ENCODE measurements at places on chromosomes 4 and X.
A peak's percentile ranks its signal among the peaks of the same experiment; 100 is the strongest.

GRCh38 chr4:104462641-104463040 lies 32.1 kb downstream of the CXXC4 start:
- peaks cover 23% of the 10 kb centered on the region for H3K27me3 ChIP-seq
- H3K36me3 ChIP-seq = no peaks in the 10 kb centered on the region
- H3K27ac ChIP-seq = no peak overlapping the region
- ATAC-seq = no peak
- no peak overlapping the region for H3K4me3 ChIP-seq

GRCh38 chrX:135421932-135422809 lies at the start of gene SMIM10L2A:
Gene SMIM10L2A (plus strand): TSS chrX:135421944. CDS start chrX:135422132, 188 bp downstream.
- H3K4me3 ChIP-seq = peak within 1 kb of the TSS; percentile 71
- H3K27ac ChIP-seq = no peak within 1 kb of the TSS
- no peaks in the 10 kb centered on the region for H3K4me1 ChIP-seq
- peaks cover 27% of the 10 kb centered on the region for H3K27me3 ChIP-seq
- peak; percentile 64 for ATAC-seq
- H3K36me3 ChIP-seq = no peaks in the 10 kb centered on the region

- H3K4me3 ChIP-seq = no peak overlapping the region
- H3K36me3 ChIP-seq = no peaks in the 10 kb centered on the region
- no peaks in the 10 kb centered on the region for H3K4me1 ChIP-seq
- H3K27me3 ChIP-seq = no peaks in the 10 kb centered on the region
- H3K27ac ChIP-seq = no peak overlapping the region
- no peak for ATAC-seq
Observed at GRCh38 chrX:145923376-145923775, 105.7 kb downstream of the SLITRK2 start.

DNA sequence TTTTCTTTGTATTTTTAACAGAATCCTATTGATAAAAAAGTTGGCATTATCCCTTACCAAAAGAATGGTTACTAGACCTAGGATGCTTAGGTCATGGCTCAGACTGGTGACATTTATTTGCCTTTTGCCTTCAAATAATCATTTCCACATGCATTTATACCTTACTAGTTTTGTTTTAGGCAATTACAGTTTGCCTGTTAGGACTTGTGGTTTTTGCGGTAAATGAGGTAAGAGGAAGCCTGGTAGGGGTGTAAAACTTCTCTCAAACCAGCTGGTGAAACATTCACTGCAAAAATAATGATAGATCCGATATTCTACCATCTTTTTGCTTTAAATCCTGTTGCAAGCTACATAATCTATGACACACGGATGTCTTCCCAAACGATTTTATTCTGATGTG lies 12.1 kb downstream of the LAMP2 start:
- H3K27ac ChIP-seq = no peak overlapping the region
- ATAC-seq = no peak
- H3K27me3 ChIP-seq = no peaks in the 10 kb centered on the region
- H3K4me1 ChIP-seq = peaks cover 35% of the 10 kb centered on the region
- H3K4me3 ChIP-seq = no peak overlapping the region
- H3K36me3 ChIP-seq = peaks cover 6% of the 10 kb centered on the region

- H3K27ac ChIP-seq = no peak overlapping the region
- ATAC-seq = no peak
- H3K4me3 ChIP-seq = no peak overlapping the region
Observed at GRCh38 chr4:42995343-42995944, 102.9 kb downstream of the GRXCR1 start.

DNA sequence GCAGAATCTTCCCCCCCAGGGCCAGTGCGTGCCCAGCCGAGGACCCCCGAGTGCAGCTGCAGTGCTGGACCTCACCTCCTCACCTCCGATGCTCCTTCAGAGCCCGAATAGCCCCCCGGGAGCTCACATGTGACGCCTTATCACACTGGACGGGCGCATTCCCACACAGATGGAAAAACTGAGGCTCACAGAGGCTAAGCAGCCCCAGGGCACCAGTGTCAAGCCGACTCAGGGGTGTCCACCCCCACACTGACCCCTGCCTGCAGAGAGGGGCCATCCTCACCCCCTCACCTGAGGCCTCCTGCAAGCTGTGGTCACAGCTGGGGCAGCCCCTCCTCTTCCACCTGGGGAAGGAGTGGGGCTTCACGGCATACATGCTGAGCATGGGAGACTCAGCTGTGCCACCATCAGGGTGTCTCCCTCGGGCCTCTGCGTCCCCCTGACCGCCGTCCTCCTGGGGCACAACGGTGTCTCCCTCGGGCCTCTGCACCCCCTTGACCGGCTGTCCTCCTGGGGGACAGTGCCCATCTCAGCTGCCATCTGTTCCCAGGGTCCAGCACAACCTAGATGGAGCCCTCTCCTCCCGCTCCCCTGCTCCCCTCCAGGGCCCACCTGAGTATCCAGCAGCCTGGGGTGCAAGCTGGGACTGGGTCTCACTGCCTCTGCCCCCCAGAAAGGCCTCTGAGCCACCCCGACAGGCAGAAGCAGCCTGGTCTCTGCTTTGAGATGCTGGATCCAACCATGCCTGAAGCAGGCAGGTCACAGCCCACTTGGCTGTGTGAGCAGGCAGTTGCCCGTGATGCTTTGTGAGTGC lies 85.3 kb upstream of the NKX1-1 start:
- peaks cover 2% of the 10 kb centered on the region for H3K36me3 ChIP-seq
- no peak for ATAC-seq
- H3K4me3 ChIP-seq = no peak overlapping the region

DNA sequence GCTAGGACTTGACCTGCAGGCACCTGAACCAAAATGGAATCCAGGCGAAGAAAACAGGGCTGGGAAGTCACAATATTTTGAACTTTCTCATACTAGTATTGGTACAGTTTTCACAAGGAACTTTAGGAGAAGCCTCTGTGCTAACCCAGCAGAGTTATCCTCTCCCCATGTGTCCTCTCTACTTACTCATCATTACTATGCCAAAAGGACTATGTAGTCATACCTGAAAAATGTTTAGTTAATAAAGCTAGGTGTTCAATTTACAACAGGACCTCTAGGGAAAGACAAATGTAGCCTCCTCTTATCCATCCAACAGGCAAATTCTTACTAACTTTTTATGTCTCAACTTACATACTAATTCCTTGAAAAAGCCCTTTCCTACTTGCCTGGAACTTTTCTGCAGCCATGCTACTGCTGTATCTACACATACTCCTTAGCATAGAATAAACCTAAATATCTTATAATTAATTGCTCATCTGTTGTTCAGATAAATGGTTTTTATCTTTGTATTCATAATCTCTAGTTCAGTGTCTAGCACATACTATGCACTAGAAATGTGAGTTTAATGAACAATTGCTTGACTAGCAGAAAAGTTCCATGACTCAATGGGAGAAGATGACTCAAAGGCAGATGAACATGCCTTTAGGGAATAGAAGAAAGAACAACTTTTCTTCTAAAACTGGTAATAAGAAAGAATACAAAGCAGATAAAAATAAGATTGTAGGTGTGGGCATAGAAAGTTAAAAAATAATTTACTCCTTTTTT lies 215.5 kb upstream of the VEGFC start:
- no peak overlapping the region for H3K27ac ChIP-seq
- H3K27me3 ChIP-seq = no peaks in the 10 kb centered on the region
- H3K4me3 ChIP-seq = no peak overlapping the region
- H3K4me1 ChIP-seq = no peaks in the 10 kb centered on the region

DNA sequence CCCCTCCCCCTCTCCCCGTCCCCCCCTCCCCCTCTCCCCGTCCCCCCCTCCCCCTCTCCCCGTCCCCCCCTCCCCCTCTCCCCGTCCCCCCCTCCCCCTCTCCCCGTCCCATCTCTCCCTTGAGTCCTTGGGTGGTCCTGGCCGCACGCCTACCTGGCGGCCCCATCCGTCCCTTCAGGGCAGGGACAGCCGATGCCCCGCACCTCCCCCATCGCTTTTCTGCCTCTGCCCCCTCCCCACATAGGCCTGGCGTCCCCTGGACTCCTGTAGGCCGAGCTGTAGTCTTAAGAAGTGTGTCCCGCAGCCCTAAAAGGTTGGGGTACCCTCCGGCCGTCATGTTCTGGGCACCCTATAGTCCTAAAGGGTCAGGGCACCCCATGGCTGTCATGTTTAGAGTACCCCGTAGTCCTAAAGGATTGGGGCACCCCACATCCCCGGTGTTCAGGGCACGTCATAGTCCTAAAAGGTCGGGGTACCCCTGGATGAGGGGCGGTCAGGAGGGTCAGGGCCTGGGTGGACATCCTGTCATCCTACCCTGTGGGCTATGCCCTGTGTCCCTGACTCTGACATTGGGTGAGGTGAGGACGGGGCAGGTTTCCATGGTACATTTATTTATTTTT lies 10.8 kb upstream of the GTPBP6 start:
- H3K4me3 ChIP-seq = no peak overlapping the region
- H3K36me3 ChIP-seq = peaks cover 9% of the 10 kb centered on the region
- ATAC-seq = peak; percentile 7

DNA sequence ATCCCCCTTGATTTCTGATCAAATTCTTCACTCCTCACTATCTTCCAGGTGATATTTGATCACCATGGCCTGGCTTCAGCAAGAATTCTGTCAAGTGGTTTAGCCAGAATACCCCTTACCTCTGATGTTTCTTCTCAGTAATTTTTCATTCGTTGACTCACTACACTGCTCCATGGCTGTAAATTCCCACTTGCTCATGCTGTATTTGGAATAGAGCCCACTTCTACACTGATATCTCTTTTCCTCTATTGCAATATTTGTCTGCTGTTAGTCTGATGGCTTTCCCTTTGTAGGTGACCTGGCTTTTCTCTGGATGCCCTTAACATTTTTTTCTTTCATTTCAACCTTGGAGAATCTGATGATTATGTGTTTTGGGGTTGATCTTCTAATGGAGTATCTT lies 73.9 kb upstream of the DIPK2B start:
- H3K4me3 ChIP-seq = no peak overlapping the region
- no peaks in the 10 kb centered on the region for H3K27me3 ChIP-seq
- H3K4me1 ChIP-seq = no peaks in the 10 kb centered on the region
- H3K36me3 ChIP-seq = no peaks in the 10 kb centered on the region
- no peak overlapping the region for H3K27ac ChIP-seq

- H3K27ac ChIP-seq = no peak overlapping the region
- no peaks in the 10 kb centered on the region for H3K4me1 ChIP-seq
- H3K4me3 ChIP-seq = no peak overlapping the region
- no peaks in the 10 kb centered on the region for H3K27me3 ChIP-seq
- ATAC-seq = no peak
- H3K36me3 ChIP-seq = peaks cover 28% of the 10 kb centered on the region
Observed at GRCh38 chrX:57607295-57608187, 15.7 kb downstream of the ZXDB start.

- H3K4me3 ChIP-seq = no peak overlapping the region
- no peak overlapping the region for H3K27ac ChIP-seq
- H3K4me1 ChIP-seq = peaks cover 8% of the 10 kb centered on the region
- no peak for ATAC-seq
- H3K36me3 ChIP-seq = no peaks in the 10 kb centered on the region
Observed at GRCh38 chr4:69830560-69831269, 29.2 kb downstream of the SULT1E1 start.
